Activated naive CD4-positive, alpha-beta T cell (primary cell): ENCODE measurements at places on chromosomes 7 and 10.
A peak's percentile ranks its signal among the peaks of the same experiment; 100 is the strongest.

DNA sequence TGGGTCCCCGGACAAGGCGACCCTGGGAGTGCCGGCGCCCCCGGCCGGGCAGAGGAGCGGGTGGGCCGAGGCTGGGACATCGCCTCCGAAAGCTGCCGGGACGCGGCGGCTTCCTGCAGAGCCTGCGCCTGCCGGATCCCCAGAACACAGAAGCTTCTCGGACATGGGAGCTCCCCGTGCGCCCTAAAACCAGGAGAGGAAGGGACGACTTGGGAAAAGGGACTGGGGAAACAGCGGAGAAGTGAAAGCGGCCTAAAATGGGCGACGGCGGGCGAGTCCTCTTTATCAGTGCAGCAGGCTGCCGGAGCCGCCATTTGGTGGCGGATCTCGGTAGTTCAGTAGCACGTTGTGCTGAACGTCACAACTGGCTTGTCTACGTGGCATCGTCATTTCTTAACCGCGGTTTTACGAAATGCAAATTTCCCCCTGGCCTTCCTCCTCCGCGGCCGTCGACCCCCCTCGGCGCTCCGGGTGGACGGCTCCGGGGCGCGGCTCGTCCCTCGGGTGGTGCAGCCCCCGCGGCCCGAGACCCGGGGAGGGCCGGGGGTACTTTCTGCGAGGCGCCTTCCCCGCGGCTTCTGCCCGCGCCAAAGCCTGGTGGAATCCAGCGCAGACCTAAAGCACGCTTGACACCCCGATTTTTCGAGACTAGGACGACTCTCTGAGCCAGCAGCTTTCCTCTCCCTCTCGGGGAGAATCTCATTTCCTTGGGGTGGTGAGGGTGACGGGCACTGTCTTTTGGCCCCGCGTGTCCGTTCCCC lies 9.9 kb upstream of the SPAG6 start:
- peak; percentile 28 for DNase-seq

DNA sequence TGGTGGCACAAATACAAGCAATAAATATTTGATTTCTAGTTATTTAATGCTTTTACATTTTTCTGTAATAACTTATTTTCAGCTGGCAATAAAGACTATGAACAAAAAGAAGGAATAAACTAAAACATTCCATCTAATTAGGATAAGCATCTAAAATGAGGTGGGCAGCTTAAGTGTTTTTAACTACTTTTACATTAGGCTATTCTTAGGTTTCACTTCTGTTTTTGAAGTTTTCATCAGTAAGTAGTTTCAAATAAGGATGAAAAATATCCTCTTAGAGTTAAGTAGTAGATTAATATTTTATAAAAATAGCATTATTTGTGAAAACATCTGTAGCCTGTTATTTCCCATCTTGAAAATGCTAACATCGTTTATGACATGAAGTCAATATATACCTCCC lies 15.9 kb downstream of the NT5C2 start:
- no peak for DNase-seq

DNA sequence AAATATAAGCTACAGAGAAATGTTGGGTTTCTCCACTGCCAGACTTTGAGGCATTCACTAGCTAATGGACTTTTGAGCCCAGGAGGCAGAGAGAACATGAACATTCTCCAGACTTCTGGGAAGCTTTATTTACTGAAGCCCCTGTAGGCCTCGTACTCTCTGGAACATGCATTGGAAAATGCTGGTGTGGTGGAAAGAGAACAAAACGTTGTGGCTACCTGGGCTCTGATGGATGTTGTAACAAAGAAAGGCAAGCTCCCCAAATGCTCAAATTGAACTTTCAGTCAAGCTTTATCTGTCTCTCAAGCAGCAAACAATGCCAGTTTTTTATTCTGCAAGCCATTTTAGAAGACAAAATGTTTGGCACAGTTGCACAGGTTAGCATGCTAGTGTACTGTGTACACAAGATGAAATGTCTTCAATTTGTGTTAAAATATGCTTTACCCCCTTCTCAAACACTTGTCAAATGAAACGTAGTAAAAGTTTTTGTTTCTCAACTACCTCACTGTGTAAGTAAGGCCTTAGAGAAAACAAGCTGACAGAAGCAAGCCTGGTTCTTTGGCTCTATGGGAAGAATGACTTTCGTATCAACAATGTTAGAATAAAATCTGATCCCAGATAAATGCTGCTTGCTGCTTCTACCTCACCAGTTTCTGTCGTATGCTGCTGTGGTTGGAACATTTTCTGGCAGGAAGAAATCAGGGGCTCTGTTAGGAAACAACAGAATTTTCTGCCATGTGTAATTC lies 71.0 kb upstream of the CC2D2B start:
- DNase-seq = no peak

- DNase-seq = no peak
Observed at GRCh38 chr10:1571587-1572237, 165.6 kb downstream of the ADARB2 start.

DNA sequence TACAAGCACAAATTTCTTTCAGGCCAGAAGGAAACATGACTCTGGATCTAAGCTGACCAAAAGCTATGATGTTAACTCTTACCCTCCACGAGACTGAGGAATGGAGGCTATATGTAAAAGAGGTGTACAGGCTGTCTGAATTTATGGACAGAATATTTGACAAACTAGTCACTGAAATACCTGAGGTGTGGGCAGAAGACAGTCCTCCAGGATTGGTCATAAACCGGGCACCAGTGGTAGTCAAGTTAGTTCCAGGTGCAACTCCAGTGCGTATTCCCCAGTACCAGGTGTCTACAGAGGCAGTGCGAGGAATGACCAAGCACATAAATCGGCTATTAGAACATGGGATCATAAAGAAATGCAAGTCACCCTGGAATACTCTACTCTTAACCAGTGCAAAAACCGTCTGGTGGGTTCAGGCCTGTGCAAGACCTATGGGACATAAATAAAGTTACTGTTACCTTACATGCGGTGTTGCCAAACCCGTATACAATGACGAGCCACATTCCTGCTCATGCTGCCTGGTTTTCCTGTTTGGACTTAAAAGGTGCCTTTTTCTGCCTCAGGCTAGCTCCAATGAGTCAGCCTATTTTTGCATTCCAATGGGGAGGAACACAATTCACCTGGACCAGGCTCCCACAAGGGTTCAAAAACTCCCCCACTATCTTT lies 6.7 kb upstream of the CYREN start:
- DNase-seq = no peak

GRCh38 chr7:19161671-19162070 lies 16.4 kb upstream of the FERD3L start:
- no peak for DNase-seq

- no peak for DNase-seq
Observed at GRCh38 chr10:19817231-19817933, 1.1 kb downstream of the PLXDC2 start.

DNA sequence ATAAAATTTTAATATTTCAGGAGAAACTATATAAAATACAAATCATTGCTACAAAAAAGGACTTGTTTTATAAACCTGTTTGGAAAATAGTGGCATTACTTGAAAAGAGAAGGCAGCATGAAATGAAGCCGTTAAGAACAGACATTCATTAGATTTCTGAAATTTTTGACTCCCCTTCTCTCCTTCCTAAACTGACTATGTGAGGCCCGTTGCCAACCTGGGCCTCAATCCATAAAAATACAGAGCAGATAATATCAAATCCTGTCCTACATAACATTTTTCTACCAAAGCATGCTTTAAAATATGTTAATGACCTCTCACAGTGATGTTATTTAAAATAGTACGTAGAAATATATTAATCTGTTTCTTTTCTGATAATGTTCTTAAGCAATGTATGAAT lies 34.5 kb upstream of the ING3 start:
- no peak for DNase-seq

DNA sequence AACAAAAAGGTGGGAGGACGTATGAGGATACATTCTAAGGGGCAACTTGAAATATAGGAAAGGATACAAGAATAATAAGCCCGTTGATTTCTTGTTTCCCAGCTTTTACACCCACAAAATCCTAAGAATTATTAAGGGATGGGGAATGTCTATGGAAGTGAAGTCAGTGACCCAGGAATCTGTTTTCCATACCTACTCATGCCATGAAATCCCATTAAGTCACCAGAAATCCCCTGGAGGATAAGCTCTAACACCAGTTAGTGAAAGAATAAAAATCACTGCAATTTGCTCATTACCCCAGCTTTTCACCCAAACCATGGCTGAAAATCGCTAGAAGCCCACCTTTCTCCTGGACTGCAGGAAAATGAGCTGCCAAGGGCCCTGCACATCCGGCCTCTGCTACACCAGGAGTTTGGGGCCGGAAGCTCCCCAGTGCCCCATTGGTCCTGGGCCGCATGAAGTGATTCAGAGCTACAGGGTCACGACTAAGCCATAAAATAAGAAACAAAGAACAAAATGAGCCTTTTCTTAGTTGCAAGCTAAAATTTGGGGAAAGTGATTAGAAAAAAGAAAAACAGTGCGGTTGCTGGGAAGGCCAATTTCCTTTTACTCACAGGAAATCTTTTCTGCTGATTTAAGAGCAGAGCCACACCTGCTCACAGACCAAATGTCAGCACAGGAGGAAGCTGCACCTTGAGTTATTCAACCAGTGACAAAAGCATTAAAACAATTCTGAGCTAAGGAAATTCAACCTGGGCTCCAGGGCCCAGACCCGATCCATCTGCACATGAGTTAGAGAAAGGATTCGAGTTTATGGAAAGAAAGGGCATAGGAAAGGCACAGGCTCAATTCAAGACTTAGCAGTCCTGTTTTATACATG lies 40.3 kb downstream of the HIPK2 start:
- DNase-seq = no peak

DNA sequence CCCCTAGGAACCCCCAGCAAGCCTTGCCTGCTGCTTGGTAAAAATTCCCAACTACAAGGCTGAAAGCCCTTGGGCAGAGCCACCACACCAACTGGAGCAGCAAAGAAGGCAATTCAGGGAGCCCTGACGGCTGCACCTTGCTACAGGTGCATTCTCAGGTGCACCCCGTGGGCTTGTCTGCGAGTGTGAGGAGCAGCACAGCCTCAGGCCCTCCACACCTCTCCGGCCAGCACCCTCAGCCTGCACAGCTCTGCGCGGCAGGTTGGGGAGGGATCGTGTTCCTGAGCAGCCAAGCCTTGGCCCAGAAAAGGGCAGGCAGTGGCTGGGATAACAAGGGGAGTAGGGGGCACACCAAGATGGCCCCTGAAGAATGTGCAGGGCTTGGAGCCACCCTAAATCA lies 104.1 kb downstream of the FAM53B start:
- no peak for DNase-seq

DNA sequence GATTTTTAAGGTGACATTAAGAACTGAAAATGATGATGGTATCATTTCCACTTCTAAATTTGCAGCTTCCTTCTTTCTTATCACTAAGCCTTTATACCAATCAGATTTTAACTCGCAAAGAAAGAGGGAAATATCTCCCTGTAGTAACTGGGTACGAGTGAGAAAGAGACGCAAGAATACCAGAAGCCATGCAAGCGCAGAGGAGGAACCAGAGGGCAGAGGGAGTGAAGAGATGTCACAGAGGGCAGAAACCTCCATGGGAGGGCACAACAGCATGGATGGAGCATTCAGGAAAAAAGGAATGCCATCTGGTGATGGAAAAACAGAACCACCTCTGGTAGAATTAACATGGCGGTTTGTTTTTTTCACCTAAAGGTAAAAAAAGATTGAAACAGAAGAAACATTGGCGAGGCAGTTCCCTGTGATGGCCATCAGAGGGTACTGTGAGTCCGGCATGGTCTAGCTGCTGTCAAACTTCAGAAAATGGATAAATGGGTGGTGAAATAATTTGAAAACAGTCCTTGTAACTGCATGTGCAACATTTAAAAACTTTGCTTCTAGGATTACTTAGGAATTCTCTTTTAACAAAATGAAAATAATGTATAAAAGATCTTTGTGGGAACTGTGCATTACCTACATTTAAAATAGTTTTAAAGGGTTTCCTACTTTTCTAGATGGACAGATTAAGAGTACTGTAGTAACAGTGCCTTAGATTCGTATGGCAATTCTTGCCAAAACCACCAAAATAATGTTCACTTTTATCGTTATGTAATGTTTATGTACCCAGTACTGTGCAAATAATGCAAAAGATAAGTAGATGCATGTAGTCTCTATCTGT lies 91.8 kb downstream of the ARHGAP12 start:
- DNase-seq = no peak

GRCh38 chr10:1643161-1643907 lies 94.0 kb downstream of the ADARB2 start:
- DNase-seq = no peak

DNA sequence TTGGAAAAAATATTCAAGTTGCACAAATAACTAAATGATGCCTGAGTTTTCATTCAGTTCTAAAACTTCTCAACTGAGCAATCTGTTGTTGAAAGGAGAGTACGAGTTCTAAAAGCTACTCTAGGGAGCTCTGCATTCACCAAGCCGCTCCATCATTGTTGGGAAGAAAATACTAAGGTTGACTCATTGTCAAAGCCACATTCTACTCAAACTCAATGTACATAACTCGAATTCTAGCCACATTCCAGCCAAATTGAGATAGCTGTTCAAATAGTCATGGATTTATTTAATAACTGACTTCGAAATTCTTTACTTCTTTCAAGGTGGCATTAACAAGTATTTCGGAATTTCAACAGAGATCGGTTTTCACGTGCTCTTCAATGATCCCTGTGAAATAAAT lies 63.4 kb downstream of the KIAA1217 start:
- no peak for DNase-seq

DNA sequence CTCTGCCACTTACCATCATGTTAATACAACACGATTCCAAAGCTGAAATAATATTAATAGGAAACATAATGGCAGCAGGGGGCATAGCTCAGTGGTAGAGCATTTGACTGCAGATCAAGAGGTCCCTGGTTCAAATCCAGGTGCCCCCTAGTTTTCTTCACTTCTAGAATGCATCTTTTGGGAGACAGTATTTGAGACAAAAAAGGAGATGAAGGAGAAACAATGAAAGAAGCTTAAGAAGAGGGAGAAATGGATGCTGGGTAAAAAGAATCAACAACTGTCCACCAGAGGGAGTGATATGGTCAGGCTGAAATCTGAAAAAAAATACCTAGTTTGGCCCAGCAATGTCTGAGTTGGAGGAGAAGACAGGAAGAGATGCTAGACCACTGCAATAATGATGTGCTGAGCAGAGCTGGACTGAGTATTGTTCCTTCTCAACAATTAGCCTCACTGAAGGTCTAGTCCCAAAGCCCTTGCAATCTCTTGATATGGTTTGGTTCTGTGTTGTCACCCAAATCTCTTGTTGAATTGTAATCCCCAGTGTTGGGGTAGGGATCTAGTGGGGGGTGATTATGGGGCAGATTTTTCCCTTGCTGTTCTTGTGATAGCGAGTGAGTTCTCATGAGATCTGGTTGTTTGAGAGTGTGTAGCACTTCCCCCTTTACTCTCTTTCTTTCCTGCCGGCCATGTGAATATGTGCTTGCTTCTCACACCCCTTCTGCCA lies 48.3 kb downstream of the ZNF783 start:
- DNase-seq = no peak

GRCh38 chr10:117375360-117376178 lies at the start of gene PDZD8:
TSS of gene PDZD8 (minus strand) at chr10:117375440. CDS start at chr10:117375227, 213 bp downstream.
- peak; percentile 88 for DNase-seq

DNA sequence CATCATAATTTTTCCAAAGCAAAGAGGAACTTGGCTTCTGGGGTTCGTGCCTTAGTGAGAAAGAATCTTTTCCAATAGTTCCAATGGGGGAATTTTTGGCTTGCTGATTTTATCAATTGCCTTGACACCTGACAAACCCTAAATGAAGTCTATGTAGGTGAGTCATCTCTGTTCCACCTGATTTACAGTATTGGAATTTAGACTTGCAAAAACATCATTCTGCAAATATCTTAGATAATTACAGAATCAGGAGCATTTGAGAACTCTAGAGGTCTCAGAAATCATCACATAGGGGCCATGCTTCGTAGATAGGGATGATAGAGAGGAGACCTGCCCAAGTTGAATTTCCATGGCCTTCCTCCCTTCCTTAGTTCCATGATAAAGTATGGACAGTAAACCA lies 9.3 kb downstream of the SLC35G1 start:
- no peak for DNase-seq

- no peak for DNase-seq
Observed at GRCh38 chr7:36650320-36650719, 74.0 kb downstream of the AOAH start.
